IPS DF 19.7 (cell line): ENCODE measurements at places on chromosomes 7 and 10.

DNA sequence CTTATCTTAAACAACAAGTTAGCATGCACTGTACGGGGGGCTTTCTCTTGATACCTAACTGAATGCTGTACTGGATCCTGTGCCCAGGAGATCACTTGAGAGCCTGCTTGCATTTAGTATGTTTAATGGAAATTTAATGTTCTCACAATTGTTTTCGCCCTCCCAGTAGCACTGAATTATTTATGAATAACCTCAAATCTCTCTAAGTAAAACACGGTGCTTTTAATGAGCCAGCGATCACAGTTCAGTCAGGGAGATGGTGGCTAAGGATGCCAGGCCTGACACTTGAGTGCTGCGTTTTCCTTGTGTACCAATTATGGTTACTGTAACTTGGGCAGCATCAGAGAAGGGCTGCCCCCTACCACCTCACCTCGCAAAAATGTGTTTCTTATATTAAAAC, 115.5 kb upstream of the ADARB2 start:
- DNase-seq: no peak

GRCh38 chr10:63720072-63720537, 198.9 kb downstream of the REEP3 start:
- DNase-seq: no peak

DNA sequence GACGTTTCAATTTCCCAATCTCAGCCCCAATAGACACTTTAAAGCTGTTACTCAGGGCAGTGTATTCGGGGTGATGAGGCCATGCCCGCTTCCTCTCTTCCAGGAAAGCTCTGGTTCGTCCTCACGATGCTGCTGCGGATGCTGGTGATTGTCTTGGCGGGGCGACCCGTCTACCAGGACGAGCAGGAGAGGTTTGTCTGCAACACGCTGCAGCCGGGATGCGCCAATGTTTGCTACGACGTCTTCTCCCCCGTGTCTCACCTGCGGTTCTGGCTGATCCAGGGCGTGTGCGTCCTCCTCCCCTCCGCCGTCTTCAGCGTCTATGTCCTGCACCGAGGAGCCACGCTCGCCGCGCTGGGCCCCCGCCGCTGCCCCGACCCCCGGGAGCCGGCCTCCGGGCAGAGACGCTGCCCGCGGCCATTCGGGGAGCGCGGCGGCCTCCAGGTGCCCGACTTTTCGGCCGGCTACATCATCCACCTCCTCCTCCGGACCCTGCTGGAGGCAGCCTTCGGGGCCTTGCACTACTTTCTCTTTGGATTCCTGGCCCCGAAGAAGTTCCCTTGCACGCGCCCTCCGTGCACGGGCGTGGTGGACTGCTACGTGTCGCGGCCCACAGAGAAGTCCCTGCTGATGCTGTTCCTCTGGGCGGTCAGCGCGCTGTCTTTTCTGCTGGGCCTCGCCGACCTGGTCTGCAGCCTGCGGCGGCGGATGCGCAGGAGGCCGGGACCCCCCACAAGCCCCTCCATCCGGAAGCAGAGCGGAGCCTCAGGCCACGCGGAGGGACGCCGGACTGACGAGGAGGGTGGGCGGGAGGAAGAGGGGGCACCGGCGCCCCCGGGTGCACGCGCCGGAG, 2.6 kb downstream of the GJD4 start:
- DNase-seq: no peak

GRCh38 chr7:26103596-26103995, 48.4 kb upstream of the NFE2L3 start:
- no peak for DNase-seq

- DNase-seq: no peak
These were observed 29.7 kb downstream of the KLRG2 start for GRCh38 chr7:139453673-139454321.

DNA sequence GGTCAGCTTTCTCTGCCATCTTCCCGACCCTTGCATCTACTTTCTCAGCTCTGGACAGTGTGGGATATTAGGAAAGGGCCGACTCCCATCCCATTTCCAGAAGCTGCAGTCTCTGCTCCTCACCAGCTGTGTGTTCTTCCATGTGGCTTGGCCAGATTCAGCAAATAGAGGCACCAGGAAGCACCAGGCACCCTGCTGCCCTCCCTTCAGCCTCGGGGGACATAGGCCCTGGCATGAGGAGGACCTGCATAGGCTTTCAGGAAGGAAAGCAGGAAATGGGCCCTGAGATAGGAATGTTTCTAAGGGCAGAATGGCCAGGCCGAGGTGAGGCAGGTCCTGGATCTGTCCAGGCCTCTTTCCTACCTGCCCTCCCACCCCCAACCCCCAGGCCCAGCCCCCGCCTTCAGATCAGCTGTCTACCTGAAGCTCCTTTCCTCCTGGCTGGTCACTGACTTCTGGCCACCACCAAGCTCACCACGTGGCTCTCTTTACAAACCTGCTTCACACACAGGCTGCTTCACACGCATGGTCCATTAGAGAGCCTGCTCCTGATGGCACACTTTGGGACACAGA, 27.5 kb upstream of the PURB start:
- no peak for DNase-seq

DNA sequence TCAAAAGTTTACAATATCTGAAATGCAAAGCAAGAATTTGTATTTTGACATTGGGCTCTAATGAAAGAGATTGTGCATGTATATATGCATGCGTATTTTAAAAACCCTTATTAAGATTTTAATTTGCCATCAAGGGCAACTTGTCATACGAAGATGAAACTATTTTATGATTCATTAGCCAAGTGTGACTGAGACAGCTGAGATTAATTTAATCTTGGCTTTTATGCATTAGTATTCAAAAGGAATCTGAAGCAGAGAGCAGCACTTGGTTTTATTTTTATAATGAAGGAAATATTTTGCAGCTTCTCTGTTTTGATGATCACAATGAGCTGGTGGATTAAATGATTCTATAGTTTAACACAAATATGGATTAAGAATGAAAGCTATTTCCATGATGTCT, 45.9 kb upstream of the AKR1E2 start:
- no peak for DNase-seq

DNA sequence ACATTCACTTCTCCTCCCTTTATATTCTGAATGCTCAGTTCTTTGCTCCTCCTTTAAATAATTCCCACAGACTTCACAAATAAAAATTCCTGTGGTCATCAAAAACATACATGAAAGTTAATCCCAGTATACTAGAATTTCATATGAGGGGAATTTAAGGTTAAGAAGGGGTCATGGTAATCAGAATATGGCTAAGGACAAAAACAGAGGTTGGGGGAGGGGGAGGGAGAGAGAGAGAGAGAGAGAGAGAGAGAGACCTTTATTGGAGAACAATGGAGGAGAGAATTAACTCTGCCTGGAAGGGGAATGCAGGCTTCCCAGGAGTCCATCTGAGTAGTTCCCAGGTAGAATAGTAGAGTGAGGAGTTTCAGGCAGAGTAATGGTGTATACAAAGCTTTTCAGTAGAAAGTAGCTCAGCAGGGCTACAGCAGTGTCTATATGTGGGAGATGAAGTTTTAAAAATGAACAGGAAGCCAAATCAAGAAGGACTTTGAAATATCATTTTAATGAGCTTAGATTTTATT, 5.2 kb upstream of the CUBN start:
- no peak for DNase-seq

GRCh38 chr7:129122078-129122750, 22.3 kb upstream of the TSPAN33 start:
- no peak for DNase-seq

GRCh38 chr7:132672200-132672990, 96.1 kb upstream of the PLXNA4 start:
- DNase-seq: no peak

GRCh38 chr10:77603534-77603927, 34.1 kb downstream of the KCNMA1 start:
- no peak for DNase-seq

DNA sequence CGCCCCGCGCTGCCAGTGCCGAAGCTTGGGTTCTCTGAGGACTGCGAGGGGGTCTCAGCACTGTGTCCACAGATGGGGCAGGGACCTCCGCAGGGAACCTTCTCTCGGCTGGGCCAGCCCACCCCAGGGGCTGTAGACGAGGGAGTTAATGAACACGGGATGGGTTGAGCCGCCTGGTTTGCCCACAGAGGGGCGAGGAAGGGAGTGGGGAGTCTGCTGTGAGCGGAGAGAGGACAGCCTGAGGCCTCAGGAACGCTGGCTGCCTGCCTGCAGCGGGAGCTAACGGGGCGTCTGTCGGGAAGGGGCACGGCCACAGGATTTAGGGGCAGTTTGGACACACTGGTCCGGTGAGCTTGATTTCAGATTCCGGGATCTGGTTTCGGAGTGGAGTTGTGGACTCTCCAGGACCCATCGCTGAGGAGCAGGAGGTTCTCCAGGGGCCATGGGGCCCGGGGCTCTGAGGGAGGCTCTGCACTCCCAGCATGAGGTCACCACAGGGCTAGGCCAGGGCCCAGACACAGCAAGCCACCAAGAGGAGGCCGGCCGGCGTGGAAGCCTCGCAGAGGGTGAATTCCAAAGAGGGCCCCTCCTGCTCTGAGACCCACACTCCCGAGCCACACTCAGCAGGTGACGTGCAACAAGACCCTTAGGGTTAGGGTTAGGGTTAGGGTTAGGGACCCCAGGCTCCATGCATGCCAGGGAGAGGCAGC, 19.0 kb upstream of the FAM20C start:
- no peak for DNase-seq

DNA sequence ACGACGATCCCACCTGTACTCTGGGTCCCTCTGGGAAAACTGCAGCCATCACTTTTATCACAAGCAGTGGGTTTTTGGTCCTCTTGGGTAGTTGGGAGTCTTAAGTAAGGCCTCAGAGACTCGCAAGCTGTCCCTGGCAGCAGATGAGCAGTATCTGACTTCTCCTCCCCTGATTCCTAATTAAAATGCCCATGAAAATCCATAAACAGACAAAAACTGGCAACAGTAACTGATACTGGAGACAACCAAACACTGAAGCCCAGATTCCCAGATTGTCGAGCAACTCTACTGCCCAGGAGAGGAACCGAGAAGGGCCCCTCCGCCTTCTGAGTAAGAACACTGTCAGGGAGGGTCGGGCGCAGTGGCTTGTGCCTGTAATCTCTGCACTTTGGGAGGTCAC, 333.8 kb downstream of the CALN1 start:
- no peak for DNase-seq

GRCh38 chr10:10830293-10830986, 187.2 kb upstream of the CELF2 start:
- DNase-seq: no peak

GRCh38 chr10:84395581-84395980, 67.2 kb downstream of the CCSER2 start:
- DNase-seq: no peak

- no peak for DNase-seq
These were observed 3.1 kb downstream of the ABHD11 start for GRCh38 chr7:73735528-73735905.

DNA sequence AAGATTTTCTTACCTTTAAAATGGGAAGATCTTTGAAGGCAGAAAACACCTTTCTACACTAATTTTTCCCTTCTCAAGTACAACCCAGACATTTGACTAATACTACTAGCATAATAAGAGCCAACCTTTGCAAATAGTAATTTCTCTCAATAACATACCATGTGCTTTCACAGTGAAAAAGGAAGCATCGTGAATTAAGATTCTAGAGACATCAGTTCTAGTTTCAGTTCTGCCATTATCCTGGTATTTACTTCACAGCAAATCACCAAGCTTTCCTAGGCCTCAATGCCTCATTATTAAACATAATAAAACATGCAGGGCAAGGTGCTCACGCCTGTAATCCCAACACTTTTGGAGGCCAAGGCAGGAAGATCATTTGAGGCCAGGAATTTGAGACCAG, 24.9 kb downstream of the GSAP start:
- DNase-seq: no peak

DNA sequence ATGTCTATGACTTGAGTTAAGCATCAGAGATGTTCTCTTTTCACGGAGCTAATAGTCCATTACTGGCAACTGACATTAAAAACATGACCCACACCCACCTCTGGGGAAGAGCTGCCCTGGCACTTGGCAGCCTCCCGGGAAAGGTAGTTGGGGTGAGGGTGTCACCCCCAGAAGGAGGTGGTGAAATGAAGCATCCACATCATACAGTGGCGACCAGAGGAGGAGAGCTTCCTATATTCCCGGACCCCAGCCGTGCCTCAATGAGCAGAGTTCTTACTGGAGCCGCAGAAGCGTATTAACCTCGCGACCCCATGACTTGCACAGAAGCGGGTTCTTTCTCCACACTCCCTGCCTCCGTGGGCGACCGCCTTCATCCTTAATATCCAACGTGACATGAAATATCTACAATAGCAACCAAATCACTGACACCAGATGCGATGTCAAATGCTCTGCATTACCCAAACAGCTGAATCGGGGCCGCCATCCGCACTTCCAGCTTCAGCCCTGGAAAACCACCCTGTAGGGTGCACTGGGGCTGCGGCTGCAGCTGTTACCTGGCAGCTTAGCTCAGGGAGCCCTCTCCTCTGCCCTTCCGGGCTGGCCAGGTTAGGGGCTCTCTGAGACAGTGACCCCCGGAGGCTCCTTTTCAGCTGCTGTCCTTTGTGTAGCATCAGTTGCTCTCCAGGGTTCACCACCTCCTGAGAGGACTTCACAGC, 103.1 kb upstream of the PARD3 start:
- DNase-seq: no peak

DNA sequence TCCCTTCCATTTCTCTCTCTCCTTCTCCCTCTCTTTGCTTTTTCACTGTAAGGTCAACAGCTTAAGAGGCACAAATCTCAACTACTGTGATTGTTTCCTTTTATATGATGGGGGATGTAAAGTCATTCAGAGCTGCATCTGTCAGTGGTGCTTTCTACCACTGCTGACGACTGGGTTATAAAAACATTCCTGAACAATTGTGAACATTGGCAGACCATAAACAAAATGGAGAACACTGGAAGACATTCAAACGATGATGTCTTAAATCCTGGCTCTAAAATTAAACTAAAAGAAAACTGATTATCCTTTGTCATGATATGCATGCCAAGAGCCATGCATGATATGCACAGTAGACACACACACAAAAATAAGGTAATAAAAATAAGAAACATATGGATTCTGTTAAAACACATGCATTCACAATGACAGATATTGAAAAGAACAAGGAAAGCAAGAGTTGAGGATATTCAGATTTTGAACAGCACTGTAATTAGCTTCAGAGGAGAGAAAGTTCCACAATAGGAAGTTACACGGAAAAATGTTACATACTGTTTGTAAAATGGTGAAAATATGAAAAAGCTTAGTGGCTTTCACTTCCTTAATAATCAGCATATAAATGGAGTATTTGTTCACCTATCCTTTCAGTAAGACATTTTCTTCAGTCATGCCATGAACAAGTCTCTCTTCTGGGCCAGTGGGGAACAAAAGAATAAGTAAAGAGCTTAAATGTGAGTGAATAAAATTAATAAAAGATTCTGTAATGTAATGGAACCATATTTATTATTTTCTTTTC, 89.2 kb downstream of the RNLS start:
- no peak for DNase-seq

- DNase-seq: no peak
These were observed 48.6 kb downstream of the FAM20C start for GRCh38 chr7:240887-241421.
